ENCODE measurements at places on chromosomes 1 and 21. TPM values are rescaled to one million over a fixed set of nuclear protein-coding genes. Genes with fewer than 3 reads are reported as not detected.

DNA sequence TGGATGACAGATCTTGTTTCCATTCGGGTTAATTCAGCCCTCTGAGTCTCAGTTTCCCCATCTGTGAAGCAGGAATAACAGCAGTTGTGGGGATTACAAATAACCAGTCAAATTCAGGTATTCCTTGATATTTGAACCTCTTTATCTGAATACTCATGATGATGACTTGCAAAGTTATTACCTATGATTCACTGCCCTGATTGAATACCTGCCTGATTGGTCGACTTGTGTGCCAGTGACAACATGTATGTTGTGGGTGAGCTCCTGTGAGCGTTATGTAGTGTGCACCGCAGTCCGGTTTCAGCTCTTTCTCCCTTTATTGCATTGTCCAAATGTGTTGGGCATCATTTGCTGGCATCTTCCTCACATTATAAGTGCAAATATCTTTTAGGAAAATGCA lies 9.5 kb upstream of the TMEM61 start:
- DNase-seq: no peak

DNA sequence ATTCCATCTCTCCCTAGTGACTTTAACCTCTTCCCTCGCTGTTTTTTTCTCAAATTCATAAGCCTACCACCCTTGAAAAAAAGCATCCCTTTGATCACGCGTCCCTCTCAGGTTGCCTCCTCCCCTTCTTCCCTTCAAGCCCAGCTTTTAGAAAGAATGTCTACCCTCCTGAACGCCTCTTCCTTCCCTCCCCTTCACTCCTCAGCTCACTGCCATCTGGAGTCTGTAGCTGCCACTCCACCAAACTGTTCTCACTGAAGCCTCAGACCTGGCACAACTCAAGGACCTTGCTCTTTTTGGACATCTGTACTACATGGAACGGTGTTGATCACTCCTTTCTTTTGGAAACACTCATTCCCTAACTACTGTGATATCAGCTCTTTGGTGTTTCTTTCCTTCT lies 80.6 kb downstream of the SLC25A24 start:
- DNase-seq: no peak

GRCh38 chr1:207812778-207813511 lies 61.1 kb downstream of the CD46 start:
- no peak for DNase-seq

GRCh38 chr1:109818271-109818987 lies 54.7 kb upstream of the EPS8L3 start:
- DNase-seq: no peak

- DNase-seq: no peak
Observed at GRCh38 chr1:63034256-63034655, 250.3 kb downstream of the ATG4C start.

GRCh38 chr1:43272576-43273571 lies 3.1 kb downstream of the TMEM125 start:
- no peak for DNase-seq

DNA sequence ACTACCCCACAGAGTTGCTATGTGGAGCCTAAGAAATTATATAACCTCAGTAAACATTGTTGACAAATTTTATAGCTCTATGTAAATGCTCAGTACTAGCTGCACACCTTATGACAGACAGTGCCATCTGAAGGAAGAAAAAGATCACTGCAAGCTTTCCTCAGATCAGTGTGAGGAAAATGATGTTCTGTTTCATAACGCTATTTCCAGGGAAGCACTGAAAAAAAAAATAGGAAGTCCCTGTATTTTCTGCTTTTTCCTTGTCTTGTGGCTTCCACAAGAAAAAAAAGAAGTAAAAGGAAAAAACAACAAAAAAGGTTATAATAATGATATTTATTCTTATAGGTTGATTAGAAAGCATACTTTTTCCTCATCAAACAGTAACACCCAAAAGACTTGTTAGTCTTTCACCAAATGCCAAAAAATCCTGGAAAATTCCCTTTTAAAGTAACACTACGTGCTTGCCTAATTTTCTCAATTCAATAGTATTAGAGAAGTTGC lies 23.2 kb downstream of the LYST start:
- no peak for DNase-seq

DNA sequence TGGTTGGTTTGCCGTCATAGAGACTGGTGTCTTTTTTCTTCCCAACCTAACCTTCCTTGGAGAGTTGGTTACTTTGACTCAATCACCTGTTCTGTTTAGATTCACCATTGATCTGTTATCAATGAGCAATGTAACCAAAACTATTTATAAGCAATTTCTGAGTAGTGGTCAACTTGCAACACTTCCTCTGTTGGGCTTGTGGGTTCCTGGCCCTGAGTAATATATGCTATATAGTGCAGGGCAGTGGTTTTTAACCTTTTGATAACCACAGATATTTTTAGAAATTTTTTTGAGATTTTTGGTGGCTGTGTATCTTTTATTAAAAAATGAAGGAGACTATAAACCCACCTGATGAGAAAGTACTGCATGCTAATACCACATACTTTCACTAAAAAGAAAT lies 9.4 kb upstream of the XCL1 start:
- no peak for DNase-seq

GRCh38 chr1:4660917-4661594 lies 6.6 kb downstream of the AJAP1 start:
- no peak for DNase-seq

- DNase-seq: no peak
Observed at GRCh38 chr21:34021726-34022125, 51.7 kb upstream of the MRPS6 start.

- no peak for DNase-seq
Observed at GRCh38 chr21:39654951-39655350, 42.2 kb downstream of the B3GALT5 start.

DNA sequence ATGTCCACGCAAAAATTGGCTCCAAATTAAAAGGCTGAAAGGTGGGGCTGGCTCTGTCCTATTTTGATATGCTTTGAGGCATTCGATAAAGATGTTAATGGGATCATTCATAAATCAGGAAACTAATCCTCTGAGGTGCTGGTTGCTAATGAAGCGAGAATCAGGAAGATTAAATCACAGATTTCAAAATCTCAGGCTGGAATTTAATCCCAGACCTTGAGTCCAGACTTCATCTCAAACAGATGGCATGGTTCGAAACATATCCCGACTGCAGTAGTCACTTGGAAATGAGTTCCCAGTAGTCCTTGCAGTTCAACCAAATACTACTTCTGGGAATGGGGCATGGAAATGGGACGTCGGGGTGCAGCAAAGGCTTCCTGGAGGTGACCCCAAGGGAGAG lies 4.5 kb upstream of the KLF17 start:
- no peak for DNase-seq

DNA sequence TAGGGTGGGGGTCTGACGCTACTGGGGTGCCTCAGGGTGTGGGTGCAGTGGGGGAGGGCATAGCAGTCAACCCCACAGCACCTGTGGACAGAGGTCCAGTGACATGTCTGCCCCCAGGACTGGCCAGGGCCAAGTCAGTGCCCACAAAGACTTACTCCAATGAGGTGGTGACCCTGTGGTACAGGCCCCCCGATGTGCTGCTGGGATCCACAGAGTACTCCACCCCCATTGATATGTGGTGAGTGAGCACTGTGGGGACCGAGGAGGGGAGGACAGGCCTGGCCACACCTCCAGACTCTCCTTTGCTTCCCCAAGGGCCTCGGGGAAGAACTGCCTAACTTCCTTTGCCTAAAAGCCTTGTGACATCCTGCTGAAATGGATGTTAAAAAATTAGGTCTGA lies 23.5 kb downstream of the CDK18 start:
- DNase-seq: no peak

DNA sequence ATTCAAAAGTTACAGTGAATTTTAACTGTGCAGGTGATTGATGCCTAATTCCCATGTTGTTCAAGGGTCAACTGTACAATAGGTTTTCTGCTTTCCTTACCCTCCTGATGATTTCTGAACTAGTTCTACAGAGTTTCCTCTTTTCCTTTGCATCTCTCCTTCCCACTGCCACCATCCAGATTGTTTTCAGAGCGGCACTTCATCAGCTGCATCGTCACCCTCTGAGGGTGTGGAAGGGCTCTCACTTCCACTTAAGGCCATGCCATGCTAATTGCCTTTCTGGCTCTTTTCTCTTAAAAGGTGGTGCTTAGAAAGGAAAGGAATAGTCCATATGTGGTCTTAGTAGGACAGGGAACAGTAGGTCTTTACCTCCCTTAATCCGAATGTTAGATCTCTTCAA lies 39.1 kb downstream of the DISC1 start:
- DNase-seq: no peak

DNA sequence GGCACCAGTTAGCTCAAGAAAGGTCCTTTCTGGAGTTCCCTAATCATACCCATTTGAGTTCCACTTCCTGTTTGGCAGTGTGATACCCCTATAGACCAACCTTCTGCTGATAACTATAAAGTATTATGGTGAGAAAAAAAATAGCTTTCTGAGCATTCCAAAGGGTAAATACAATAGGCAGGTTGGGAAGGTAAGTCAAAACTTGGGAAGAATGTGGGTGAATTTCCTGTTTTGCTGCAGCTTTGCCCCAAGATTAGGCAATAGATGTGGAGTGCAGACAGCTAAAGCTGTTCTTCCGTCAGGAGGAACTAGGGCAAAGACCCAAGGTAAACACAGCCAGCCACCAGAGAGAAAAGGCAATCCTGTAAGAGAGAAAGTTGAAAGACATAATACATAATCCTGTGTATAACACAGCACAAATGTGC lies 49.9 kb upstream of the GUCA2A start:
- DNase-seq: no peak

DNA sequence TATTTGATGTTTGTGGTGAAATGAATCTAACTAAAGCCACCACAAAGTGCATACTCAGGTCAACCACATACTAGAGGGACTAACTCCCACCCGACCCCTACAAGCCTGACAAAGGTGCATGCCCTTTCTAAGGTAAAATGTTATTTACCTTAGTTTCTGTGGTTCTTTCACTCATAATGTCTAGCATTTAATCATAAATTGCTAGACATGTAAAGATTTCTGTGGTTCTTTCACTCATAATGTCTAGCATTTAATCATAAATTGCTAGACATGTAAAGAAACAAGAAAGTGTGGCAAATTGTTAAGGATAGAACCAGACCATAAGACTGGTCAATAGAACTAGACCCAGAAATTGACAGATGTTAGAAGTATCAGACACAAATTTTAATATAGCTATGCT lies 193.0 kb upstream of the PBX1 start:
- DNase-seq: no peak

- DNase-seq: no peak
Observed at GRCh38 chr1:241464985-241465384, 54.6 kb downstream of the FH start.

DNA sequence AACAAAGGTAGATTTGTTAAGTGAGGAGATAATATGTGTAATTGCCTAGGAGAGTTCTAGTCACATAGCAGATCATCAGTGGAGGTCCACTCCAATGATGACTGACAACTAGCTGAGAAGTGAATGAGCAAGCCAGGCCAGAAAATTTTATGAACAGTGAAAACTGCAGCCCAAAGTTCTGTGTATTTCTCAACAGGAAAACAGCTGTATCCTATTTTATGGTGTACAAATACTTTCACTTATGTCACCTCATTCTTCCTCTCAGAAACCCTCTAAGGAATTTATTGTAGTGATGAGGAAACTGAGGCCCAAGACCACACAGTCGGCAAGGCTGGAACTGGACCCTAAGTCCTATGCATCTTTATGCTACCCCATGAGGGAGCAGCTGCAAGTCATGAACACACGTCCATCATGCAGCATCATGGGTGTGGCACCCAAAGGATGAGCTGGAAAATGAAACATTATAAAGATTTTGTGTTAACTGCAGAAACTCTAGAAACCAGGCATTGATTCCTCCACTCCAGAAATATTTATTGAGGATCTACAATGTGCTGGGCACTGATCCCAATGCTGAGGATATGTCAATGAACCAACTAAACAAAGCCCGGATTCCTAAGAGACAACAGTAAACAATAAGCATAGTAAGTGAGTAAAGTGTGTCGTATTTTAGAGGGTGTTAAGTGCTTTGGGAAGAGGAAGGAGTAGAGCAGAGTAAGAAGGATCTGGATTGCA lies 99.5 kb upstream of the DUSP10 start:
- DNase-seq: no peak

DNA sequence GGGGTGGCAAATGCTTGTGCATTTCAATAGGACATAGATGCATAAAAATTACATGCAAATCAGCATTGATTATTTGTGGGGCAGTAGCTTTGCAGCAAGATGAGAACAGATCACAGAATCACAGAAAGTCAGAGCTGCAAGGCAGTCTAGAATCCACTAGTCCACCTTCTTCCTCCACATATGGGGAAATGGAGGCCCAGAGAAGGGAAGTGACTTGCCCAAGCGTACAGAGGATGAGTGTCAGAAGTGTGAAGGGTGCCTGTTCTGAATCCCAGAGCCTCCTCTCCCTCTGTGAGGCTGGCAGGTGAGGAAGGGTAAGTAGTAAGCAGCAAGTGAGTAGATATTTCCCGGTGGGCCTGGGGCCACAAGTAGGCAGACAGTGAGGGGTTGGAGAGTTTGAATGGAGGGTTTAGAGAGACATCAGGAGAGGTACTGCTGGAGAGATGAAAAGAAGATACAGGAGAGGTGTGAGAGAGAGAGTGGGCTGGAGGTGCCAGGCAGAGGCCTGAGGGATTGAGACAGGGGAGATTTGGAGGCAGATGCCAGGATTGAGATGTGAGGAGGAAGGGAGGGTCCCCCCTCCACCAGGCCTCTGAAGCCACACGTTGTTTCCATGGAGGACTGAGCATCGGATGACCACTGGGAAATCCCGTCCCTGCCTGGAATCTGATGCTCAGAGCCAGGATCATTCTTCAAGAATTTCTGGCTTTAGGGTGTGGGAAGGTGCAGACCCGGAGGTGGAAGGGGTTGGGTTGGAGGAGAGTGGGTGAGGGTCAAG lies 4.8 kb upstream of the MYOG start:
- no peak for DNase-seq

- no peak for DNase-seq
Observed at GRCh38 chr1:202247104-202247503, 53.5 kb downstream of the LGR6 start.

DNA sequence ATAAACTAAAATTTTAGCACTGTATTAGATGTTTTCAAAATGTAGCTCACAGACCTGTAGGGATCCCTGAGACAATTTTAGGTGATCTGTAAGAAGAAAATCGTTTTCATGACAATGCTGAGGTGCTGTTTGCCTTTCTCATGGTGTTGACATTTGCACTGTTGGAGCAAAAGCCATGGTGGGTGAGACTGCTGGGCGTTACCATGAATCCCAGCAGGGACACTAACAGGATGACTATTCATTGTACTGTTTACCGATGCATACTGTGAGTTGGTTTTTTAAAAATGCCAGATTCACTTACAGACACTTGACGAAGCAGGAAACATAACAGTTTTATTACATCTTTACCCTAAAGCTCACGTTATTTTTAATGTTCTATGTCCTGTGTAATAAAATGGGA lies 468.5 kb downstream of the PCP4 start:
- no peak for DNase-seq

Gene SPRR2E
- not detected for polyA plus RNA-seq

Gene ILDR2
- polyA plus RNA-seq: not detected

Gene MKNK1
- polyA plus RNA-seq: 16.8 TPM

Gene NUP210L
- not detected for polyA plus RNA-seq

Gene SPRR1B
- not detected for polyA plus RNA-seq

Gene ADCY10
- polyA plus RNA-seq: not detected

Gene PFKFB2
- not detected for polyA plus RNA-seq

Gene GPR52
- polyA plus RNA-seq: not detected

Gene CHRNB2
- polyA plus RNA-seq: not detected

Gene DNAH14
- polyA plus RNA-seq: not detected

Gene LAMC1
- polyA plus RNA-seq: not detected

Gene MYBPH
- not detected for polyA plus RNA-seq
